ENCODE measurements at places on chromosomes 2 and 18.

- DNase-seq, result no peak
Measured at GRCh38 chr2:56449449-56449860, 265.7 kb downstream of the CCDC85A start.

DNA sequence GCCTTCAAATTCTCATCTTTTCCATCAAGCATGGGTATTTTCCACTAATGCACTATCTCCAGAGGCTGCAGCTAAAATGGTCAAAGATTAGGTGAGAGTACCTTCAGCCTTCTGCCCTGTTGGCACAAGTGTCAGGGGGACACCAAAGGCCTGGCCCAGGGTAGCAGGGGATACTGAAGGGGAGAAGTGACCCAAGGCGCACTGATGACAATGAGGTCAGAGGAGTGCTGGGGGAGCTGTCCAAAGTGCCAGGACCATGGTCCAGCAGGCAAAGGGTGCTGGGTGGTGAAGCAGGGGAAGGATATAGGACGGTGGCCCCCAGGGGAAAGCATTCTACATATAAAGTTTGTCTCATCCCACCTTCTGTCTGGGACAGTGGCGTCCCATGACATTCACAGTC lies 303.4 kb downstream of the SMAD2 start:
- no peak for DNase-seq

- DNase-seq, result no peak
Measured at GRCh38 chr2:24231461-24231881, 56.6 kb downstream of the FAM228A start.

GRCh38 chr18:6558446-6559156 lies 143.9 kb upstream of the L3MBTL4 start:
- no peak for DNase-seq

DNA sequence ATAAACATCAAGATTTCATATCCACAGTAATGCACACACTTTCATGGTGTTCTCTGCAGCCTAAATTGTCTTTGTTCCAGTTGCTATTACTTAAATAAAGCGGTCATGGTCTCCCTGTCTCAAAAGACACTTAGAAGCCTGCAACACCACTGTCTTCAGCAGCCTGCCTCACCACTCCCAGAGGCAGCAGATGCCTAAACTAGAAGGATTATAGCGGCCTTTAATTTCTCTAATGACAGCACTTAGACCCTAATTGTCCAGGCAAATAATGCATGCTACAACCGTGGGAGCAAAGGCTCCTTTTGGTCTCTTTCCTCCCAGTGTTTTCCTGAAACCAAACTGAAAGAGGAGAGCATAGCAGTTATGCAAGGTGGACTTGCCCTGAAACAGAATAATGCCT lies 248.8 kb upstream of the SLC39A10 start:
- no peak for DNase-seq

GRCh38 chr2:121069434-121069969 lies 215.5 kb downstream of the TFCP2L1 start:
- no peak for DNase-seq

DNA sequence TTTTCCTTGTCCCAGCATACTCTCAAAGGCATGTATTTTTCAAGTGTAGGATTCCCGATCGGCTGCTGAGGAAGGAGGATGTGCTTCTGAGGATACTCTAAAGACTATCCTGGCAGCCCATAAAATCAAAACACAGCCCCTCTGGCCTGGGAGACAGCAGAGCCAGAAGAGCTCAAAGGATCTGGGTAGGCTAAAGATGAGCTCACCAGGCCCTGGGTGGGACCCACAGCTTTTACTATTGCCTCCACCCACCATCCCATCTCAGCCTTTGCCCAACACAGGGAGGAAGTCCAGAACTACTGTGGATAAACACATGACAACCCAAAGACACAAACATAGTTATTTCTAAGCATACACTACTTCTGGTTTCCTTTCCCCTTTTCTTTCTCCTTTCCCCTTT lies 79.1 kb upstream of the ZFP36L2 start:
- DNase-seq, result no peak

DNA sequence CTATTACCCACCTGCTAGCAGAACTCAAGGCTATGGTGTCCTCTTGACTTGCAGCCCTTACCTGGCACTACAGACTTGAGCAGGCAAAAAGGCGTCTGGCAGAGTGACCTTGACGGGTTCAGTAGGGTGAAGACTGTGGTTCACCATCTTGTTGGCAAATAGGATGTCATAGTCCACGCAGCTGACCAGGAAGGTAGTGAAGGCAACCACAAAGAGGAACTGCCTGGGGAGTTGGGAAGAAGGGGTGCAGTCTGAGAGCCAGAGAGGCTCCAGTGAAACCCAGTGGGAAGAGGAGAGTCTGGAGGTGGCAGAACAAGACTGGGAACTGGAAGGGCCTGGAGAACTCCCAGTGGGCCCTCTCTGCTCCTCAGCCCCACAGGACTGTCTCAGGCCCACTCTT lies 4.1 kb downstream of the ATG9A start:
- no peak for DNase-seq

GRCh38 chr2:170846314-170846713 lies 29.6 kb downstream of the GAD1 start:
- no peak for DNase-seq

- DNase-seq, result no peak
Measured at GRCh38 chr2:110659248-110659647, 18.6 kb downstream of the BUB1 start.

DNA sequence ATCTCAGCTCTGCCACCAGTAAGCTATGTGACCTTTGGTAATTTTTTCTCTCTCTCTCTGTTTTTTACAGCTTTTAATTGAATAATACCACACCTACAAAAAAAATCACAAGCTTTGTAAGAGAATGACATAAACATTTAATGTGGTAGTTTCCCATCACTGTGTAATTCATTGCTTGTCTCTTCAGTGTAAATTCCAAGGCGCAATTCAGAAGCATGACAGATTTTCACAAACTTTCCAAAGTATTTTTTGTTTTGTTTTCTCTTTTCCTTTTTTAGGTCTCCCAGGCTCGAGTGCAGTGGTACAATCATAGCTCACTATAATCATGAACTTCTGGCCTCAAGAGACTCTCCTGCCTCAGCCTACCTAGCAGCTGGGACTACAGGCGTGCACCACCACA lies 25.0 kb upstream of the PPM1B start:
- no peak for DNase-seq

DNA sequence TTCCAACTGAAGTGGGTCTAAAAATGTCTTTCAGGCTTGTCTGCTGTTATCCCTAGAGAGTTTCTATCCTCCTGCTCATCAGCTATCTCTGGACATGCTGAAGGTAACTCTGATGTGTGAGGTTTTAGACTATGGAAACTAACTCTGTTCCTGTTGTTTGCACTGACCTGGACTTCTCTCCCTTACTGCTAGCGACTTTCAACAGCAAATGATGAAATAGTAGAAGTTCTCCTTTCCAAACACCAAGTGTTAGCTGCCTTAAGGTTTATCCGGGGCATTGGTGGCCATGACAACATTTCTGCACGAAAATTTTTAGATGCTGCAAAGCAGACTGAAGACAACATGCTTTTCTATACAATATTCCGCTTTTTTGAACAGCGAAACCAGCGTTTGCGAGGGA lies 26.9 kb downstream of the RMC1 start:
- no peak for DNase-seq

- no peak for DNase-seq
Measured at GRCh38 chr2:15788830-15789229, 151.5 kb upstream of the MYCN start.

GRCh38 chr2:9366026-9366425 lies 57.3 kb downstream of the ITGB1BP1 start:
- DNase-seq, result no peak

DNA sequence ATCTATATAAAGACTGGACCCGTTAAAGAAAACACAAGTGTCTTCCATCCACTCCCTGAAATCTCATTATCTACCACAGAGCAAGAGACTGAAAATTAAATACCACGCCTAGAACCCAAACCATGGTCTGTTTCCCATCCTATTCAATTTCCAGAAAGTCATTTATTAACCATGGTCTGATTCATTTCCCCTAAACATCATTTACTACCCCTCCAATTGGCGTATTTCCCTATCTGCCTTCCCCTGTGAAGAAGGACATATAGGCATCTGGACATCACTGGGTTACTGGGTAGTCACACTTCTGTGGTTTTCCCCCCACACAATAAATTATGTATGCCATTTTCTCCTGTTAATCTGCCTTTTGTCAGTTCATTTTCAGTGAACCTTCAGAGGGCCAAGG lies 30.8 kb downstream of the CCDC93 start:
- DNase-seq, result no peak

DNA sequence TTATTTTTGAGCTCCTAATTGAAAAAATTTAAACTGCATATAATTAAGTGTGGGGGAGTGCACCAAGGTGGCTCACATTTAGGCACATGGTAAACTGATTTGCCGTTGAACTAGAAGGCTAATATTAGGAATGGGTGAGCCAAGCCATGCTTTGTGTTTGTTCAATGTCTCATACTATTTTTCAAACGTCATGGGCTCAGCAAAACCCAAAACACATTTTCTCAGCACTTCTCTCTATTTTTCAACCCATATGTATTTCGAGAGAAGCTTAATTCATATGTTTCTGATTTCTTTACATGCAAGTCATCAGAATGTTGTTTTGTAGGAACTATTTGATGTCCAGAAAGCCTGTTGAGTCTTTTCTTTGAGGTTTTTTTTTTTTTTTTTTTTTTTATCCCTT lies 291.2 kb downstream of the TCF4 start:
- DNase-seq, result no peak

DNA sequence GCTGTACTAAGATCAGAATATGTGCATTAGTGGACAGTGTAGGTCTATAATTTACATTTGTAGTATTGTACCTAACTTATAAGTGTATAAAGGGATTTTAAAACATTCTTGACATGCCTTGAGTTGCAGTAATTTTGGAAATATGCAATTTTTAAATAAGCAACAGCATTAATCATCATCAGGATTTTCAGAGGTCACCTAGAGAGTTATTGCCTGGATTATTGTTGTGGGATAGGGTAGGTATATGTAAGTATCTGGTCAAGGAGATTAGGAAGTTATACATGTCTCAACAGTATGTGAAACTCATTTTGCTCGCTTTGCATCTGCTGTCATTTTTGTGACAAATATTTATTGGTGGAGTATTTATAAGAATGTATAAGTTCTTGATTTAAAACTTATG lies 184.2 kb downstream of the WDR7 start:
- DNase-seq, result no peak

GRCh38 chr2:241030883-241031282 lies 32.5 kb downstream of the SNED1 start:
- no peak for DNase-seq

Measured in GM06990 (cell line).